Non-pigmented ciliary epithelial cell (primary cell): ENCODE measurements at places on chromosomes 13 and 19.

GRCh38 chr13:24050292-24050711 is 110.2 kb upstream of the SPATA13 start:
- DNase-seq = no peak

DNA sequence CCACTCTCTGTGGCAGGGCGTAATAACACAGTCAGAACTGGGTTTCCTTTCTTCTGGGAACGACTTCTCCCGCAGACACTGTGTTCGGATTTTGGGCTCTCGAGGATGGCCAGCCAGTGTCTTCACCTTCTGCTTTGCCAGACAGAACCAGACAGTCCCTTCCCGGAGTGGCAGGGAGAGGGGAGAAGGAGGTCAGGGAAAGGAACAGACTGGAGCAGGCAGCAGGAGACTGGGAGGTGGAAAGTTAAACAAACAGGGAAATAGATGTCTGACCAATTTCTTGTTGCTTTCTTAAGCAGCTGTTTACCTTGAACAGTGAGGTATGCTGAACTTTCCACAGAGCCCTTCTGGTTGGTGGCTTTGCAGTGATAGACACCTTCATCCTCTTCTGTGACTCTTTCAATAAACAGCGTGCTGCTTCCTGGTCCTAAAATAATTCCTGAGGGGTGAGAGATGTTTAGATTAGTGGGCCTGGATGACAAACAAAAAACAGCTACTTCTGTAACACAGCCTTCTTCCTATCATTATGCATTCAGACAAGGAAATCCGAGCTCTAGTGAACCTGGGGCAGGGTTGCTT is 137.6 kb downstream of the FLT1 start:
- DNase-seq = no peak

DNA sequence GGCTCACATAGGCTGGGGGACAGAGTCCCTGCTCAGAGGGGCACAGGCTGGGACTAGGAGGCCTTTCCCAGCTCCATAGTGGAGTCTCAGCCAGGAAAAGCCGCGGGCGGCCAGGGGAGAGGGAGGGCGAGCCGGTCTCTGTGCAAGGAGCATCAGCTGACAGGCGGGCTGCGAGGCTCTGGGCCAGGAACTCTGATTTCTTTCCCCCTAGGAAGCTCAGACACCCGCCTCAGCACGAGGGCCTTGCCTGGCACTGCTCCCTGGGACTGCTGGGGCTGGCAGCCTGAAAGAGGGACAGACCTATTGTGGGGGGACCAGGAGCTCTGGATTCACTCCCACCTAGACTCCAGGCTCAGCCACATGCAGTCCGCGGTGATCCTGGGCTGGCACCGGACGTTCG is 2.2 kb upstream of the PLK5 start:
- no peak for DNase-seq

DNA sequence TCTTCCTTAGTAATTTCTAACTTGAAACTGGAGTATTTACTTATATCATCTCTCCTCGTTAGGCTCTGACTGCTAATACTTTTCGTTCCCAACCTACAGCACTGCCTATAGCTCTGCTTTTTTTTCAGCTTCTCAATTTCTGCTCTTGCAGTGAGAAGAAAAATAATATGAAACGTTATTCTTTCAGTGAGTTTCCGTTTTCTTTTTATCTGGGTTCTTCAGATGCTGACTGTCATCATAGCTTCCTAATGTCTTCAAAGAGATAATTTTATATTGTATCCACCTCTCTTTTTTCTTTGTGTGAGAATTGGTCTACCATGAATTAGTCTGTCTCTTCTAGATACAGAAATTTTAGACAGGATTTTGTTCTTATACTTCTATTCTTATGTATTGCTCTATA is 454.9 kb downstream of the LMO7 start:
- DNase-seq = no peak

DNA sequence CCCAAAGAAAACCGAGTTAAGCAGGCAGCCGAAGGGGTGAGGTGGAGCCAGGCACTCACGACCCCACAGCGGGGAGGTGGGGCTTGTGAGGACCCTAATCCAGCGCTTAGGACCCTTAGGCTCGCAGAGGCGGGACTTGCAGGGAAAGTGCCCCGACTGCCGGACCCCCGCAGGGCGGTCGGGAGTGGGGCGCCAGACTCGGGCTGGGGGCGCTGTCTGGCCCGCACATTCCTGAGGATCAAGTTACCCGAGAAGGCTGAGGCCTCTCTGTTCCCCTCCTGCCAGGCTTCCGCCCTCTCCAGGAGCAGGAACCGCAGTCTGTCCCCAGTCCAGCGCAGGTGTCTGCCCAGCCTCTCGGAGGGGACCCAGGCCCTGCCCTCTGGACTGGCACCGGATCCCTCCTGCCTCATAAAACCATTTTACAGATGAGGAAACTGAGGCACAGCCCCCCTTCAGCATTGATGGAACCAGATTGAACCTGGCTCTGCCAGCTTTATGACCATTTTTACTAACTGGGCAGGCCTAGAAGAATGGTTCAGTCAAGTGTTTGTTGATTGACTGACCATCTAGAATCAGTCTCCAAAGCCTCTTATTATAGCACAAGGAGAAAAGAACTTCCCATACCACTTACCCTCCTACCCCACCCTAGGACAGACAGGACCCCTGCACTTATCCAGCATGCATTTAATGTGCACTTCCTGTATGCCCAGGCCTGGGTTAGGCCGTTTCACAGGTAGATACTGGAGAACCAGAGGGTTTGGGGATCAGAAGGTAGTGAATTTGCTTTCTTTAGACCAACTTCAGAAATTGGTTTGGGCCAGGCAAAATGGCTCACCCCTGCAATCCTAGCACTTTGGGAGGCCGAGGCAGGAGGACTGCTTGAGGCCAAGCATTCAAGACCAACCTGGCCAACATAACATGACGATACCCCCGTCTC is 6.7 kb upstream of the JUND start:
- no peak for DNase-seq

DNA sequence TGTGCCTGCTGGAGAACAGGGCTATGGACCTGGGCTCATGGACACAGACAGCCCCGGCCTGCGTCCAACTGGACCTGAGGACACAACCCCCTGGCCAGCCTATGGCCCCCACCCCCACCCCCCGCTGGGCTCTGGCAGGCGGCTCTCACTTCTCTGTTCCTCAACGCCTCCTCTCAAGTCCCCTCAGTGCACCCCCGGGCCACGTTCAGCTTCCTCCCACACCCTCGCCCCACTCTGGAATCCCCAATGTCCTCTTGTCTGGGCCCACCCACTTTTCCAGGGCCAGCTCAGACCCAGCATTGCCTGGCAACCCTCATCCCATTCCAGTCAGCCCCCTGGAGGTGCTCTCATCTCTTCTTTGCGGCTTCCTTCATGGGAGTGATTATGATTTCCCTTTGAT is 130.2 kb upstream of the SPACA7 start:
- DNase-seq = no peak

DNA sequence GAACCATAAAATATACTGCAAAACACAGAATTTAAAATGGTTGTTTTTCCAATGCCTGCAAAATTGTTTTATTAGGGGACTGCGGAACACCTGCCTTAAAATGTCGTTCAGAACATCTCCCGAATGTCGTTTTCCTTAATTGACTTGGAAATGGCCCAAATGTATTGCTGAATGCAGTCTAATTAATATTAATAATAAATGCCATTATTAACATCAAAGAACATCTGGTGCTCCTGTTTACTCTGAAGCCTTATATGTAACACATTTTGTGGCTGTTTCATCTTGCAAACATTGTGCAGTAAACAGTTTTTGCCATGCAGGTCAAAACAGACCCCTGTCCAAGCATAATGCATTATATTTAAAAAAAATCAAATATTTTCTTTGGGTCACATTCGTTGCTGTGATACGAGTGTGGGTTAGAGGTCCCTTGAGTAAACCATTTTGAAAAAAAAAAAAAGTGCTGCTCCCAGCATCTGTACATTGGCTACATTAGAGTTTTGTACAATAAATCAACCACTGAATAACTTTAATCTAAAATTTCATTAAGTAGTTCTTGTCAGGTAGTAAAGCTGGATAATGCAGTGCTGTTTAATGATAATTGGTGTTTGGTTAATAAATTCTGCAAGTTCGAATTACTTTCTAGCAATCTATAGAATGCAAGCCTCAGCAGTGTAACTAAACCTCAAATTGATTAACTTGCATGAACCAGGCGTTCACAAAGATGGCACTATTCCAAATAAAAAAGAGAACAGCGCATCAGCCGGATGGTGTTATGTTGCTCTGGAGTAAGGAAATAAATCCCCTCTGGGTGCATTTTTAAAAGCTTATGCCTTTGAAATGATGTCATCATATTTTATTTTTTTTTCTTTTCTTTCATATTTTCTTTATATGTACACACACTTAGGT is 140.2 kb downstream of the ZNF536 start:
- no peak for DNase-seq

DNA sequence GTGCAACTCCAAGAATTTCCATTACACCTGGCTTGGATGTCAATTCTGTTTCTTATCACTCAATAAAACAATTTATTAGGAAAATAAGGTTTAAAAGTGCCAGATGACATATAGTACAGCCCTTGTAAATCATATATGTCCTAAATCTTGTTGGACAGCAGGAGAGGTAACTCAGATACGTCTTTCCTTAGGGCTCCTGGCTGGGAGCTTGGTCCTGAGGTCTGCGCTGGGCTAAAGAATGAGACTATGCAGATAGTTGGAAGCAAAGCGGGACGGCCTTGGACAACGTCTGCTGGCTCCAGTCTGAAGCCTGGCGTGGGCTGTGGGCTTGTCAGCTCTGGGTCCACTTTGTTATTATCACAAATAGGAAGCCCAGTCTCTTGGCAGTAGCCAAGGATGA is 377.0 kb downstream of the DLEU7 start:
- DNase-seq = no peak

DNA sequence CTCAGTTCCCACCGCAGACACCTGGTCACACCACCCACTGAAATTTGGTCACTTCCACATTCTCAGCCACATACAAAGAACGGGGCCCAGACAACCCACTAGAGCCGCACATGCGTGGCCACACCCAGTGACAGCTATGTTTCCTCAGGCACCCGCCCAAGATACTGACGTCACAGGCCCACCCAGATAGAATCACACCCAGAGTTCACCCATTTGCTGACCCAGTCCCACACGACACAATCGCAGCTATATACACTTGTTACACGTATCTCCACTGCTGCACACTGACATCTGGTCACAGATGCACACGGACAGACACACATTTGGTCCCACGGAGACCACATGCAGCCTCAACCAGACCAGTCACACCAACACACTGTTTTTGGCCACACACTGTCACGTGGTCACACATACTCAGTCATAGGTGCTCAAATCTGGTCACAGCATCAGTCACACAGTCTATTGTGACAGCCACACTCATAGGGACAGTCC is 2.9 kb downstream of the NUMBL start:
- DNase-seq = no peak

DNA sequence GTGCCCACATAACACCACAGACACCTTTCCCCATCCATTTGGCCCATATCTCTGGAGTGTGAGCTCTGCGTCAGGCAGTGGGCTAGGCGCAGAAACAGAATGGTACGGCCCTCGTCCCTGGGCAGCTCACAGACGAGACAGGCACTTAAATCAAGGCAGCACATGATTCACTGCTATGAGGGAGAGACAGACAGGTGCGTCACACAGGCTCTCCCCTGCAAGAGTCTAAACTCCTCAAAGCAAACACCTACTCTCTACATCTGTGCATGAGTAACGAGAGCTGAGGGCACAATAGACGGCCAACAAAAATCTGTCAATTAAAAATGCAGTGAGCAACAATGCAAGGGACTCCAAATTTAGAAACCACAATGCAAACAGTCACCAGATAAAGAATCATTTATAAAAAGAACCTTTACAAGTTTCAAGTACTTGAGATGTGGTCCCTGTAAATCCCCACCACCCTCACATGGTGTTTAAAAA is 348.9 kb downstream of the UQCRFS1 start:
- DNase-seq = no peak

GRCh38 chr19:33812388-33813330 is 16.0 kb downstream of the KCTD15 start:
- DNase-seq = no peak

DNA sequence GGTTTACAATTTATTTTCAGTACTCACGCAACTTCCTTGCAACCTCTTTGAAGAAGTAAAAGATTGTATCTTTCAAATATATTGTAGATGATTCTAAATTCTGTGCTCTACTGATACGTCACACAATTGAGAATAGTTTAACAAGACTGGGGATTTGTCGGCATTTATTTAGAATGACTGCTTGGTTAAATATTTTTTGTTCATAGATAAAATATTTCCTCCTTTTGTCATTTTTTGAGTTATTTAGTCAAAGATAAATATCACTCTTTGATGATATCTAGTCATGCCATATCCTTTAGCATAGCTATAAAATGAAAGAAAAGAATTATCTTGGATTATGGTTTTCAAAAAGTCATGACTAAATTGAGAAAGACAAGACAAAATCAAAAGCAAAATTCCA is 2747.8 kb downstream of the PCDH9 start:
- no peak for DNase-seq

- DNase-seq = no peak
Measured at GRCh38 chr13:52187029-52187423, 27.6 kb upstream of the NEK3 start.

GRCh38 chr19:56141417-56141993 is 418 bp downstream of the ZNF444 start:
- no peak for DNase-seq

DNA sequence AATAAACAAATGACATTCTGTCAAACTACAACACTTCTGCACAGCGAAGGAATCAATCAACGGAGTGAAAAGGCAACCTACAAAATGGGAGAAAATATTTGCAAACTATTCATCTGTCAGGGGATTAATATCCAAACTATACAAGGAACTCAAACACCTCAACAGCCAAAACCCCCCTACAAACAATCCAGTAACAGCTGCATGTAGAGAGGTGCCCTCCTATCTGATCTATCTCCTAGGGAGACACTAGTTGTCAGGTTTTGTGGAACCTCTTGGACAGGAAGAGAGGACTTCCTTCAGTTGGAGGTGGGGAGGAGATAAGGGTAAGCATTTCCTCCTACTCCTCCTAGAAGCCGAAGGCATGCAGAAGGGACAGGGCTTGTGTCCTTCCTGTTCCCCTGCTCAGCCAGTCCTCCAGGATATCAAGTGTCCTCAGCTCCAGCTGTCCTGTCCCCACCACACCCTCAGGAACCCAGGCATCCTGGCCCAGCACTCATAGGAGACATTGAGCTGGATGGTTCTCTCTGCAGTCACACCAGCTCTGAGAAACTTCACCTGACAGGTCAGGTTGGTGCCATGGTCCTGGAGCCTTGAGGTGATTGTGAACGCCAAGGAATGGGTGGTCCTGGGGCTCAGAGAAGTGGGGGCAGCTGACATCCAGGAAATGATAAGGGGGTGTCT is 9.8 kb upstream of the SIGLEC8 start:
- no peak for DNase-seq

DNA sequence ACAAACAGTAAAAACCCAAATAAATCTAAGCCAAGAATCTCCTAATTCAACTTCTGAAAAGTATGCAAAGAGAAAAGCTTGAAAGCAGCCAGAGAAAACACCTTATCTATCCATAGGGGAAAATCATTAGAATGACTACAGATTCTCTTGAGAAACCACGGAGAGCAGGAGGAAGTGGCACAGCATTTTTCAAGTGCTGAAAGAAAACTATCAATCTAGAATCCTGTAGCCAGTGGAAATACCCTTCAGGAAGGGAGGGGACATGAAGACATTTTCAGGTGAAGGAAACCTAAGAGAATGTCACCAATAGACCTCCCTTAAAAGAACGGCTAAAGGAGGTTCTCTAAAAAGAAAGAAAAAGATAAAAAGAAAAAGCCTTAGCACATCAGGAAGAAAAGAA is 66.2 kb upstream of the XPO4 start:
- DNase-seq = no peak
